ENCODE measurements at places on chromosomes 5 and 9.

GRCh38 chr5:32147236-32147635, 26.9 kb downstream of the GOLPH3 start:
- no peak for DNase-seq

- peak; percentile 62 for DNase-seq
Measured at GRCh38 chr5:170681013-170681433, 102.5 kb upstream of the GABRP start.

DNA sequence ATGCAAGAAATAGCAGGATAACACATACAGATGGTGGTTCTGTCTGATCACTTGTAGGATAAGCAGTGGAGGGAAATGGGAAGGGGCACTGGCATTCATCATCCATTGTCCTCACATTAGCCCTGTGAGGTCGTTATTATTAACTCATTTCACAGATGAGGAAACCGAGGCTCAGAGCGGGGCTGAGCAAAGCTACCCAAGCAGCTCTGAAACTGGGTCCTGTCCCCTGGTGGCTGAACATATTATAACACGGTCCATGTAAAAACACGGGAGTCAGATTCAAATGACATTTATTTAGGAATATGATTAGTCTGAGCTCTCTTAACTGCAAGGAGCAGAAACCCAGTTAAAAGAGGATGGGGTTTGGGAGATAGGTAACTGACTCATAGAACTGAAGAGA, 43.1 kb downstream of the HRH2 start:
- DNase-seq, result peak; percentile 25

- DNase-seq, result no peak
Measured at GRCh38 chr9:113154946-113155345, 4.1 kb downstream of the SLC31A2 start.

GRCh38 chr5:40823459-40823858, 11.6 kb downstream of the RPL37 start:
- DNase-seq, result no peak

DNA sequence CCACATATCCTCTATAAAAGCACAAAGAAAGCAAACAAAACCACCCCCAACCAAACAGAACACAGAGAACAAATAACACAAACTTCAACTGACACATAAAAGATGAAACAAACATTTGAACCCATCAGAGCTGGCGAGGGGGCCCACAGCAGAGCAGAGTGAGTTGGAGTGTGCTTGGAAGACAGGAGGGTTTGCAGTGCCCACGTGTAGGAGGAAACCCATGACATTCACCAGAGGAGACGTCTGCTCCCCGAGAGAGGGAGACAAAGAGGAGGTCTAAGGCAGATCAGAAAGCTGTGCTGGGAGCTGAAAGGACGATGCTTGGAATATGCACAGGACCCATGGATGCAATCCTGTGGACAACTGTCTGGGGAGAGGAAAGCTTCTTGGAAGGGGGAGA, 27.0 kb downstream of the MRPL36 start:
- no peak for DNase-seq

DNA sequence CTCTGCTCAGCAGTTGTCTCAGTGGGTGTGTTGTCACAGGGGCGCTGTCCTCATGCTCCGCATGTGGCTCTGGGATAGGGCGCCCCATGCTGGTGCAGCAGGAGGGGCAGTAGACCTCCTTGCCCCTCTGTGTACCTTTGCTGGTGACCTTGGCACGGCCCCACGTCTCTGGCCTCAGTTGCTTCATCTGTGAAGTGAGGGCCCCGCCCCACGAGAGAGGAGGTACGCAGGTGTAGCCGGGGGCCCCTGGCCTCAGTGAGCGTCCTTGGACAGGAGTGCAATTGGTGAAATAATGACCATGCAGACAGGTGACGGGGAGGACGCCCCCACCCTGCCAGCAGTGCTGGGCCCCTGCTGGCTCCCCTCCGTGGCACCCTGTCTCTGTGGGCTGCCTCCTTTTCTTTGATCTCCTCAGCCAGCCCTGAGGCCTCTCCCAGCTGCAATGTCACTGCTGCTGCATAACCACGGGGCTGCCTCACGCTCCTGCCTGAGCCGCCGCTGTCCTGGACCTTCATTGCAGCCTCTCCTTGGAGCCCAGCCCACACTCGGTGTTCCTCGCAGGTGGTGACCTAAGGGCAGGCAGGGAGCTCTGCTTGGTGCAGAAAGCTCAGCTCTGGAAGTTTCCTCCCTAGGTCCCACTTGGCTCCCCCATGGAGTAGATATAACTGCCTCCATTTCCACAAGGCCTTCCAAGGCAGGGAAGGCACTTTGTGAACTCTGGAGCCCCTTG, 57.3 kb downstream of the PHF2 start:
- no peak for DNase-seq

DNA sequence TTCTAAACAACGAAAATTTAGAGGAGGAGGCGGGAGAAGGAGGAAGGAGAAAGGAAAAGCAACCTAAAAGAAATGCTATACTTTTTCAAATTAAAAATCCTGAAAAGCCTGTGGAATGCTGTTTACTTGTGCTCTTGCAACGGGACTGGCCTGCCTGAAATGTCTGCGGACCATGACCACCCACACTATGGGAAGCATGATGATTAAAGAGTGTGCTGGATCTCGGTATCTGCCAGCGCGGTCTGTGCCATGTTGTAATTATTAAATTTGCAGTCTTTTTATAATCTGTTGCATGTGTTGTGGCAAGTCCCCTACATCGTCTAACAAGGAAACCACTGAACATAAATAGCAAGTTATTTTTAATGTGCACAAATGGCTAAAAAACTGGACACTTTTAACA, 111.4 kb downstream of the FANCC start:
- no peak for DNase-seq

- DNase-seq, result no peak
Measured at GRCh38 chr5:1405539-1406530, 39.4 kb downstream of the SLC6A3 start.
